ENCODE measurements at places on chromosomes 1 and 21.

GRCh38 chr1:207007352-207008033 is 25.1 kb downstream of the C1orf116 start:
- no peak for DNase-seq

DNA sequence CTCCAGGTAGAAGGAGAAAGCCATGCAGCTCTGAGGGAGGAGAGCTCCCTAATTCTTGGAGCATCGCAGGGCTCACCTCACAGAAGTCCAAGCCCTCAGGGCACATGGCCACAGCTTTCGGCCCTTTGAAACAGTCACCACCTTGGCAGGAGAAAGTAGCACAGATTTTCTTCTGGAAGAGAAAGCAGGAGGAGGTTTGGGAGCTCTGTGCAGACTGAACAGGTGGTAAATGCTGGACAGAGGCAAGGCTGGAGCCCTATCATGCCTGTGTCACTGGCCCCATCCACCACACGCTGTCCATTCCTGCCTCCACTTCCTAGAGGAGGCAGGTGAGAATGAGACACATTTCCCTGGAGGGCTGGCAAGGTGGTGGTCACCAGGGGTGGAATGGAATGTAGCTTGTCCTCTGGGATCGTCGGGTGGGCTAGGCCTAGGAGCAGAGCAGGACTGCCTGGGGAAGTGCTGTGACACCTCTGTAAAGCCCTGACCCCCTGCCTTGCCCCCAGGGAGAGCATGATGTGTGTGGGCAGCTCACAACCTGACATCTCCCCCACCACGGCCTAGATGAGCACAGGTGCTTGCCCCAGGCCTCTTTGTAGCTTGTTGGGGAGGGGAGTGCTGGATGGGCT is 2.8 kb upstream of the INPP5B start:
- DNase-seq: no peak

DNA sequence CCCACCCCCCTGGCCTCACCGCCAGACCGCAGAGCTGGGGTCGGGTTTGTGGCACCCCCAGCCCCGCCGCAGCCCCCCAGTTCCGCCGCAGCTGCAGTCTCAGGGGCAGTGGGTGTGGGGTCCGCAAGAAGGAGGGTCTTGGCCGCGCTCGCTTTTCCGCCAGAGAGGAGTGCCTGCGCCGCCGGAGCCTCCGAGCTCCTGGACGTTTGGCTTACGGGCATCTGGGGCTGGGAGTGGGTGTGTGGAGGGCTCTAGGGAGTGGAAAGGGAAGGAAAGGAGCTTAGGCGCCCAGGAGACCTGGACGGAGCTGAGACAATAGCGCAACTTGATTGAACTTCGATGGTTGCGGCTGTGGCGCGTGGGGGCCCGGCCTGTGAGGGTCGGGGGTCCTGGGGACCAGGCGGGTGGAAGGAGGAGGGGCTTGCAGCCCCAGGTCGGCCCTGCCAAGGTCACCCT is 88.8 kb upstream of the IPO9 start:
- no peak for DNase-seq

GRCh38 chr1:204972426-204972825 is 70.6 kb upstream of the CNTN2 start:
- no peak for DNase-seq

GRCh38 chr1:82722608-82723007 is 921.9 kb downstream of the ADGRL2 start:
- DNase-seq: no peak

All from MV-4-11 (cell line).